Activated naive CD4-positive, alpha-beta T cell (primary cell): ENCODE measurements at places on chromosomes 2 and 18.

DNA sequence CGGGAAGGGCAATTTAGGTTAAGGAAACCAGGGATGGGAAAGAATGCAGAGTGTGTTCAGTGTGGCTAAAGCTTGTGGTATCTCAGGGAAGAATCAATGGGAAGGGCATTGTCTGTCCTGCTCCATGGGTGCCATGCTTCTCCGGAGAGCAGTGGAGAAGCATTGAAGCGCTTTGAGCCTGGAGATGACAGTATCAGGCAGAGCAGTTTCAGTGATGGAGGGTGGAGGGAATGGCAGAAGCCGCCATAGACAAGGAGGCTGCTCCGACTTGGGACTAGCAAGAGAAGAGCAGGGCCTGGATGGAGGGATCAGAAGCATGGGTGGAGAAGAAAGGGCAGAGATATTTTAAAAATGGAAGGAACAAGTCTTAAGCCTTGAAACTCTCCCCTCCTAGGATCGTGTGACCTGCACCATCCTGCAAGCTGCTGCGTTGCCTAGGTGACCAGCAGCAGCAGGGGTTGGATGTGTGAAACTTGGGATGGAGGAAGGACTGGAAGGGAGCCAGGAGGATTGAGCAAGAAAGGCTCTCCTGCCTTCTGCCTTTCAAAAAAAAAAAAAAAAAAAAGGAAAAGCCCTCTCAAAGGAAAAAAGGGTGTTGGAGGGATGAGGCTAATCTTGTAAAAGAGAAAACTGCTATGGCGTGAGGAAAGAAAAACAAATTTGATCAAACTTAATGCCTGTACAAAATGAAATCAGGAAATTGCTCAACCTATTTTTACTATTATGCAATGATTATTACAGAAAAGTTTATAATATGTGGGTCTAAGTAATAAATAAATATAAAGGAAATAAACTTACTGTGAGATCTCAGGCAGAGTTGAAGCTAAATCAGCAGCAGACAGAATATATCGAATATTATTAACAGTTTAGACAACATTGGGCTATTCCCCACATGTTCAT lies 493.8 kb upstream of the NRP2 start:
- DNase-seq = no peak

- DNase-seq = no peak
These were observed 52.9 kb upstream of the NCOA1 start for GRCh38 chr2:24438106-24438505.

- DNase-seq = no peak
These were observed 88.7 kb upstream of the ATP8B1 start for GRCh38 chr18:57891707-57892391.

GRCh38 chr2:177056481-177056929 lies 156.1 kb upstream of the HNRNPA3 start:
- no peak for DNase-seq

DNA sequence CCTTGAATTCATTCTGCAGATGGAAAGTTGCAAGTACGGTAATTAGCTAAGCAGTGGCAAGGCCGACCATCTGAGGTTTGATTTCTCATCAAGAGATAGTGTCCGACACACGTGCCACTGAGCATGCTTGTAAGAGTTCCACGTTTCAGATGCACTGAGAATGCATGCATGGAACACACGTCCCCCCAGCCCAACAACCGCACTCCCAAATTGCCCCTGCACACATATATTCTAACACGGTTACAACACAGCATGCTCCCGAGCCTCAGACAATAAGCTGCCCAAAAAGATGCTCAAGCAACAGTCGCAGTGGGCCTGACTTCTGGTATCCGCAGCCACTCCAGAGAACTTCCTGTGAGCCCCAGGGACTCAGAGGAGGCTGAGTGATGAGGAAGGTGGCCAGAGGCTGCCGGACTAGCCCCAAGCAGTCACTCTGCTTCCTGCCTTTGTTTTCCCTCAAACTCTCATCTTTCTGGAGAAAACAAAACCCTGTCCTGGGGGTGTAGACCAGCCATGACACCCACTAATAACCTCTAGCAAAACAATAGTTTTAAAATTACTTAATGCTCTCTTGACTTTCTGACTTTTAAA lies 204.0 kb downstream of the TGIF1 start:
- DNase-seq = no peak

GRCh38 chr18:48621815-48622555 lies 83.2 kb downstream of the CTIF start:
- DNase-seq = no peak

- DNase-seq = no peak
These were observed 196.9 kb downstream of the NRP2 start for GRCh38 chr2:205878999-205879762.

DNA sequence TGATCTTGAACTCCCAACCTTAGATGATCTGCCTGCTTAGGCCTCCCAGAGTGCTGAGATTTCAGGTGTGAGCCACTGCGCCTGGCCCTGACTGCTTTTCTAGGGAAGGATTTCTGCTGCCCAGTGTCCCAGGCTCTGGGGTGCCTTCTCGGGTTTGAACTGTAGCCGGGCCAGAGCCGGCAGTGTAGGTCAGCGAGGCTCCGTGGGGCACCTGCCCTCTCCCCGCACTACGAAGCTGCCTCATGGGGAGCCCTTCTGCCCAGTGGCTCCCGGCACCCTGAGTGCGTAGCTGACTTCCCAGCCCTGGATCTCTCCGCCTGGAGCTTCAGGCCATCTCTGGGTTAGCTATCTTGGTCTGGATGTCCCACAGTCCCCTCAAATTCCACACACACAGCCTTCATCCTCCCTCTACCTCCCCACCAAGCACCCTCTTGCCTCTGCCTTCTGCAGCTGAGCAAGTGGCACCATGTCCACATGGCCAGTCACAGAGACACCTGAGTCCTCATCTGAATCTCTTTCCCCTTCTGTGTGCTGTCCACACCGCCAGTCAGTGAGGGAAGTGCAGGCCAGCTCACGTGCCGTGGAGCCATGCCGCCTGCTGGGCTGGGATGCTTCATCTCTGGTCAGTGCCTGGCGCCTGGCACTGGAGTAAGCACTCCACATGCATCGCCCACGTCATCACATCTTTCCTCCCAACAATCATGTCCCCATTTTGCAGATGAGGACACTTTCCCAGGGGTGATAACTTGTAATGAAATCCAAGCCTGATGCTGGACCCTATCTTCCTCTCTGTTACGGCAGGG lies 69.2 kb downstream of the EDAR start:
- DNase-seq = no peak
